Left colon (tissue), 2 donors: ENCODE measurements at places on chromosomes 1 and 21.

GRCh38 chr1:41980827-41981653 is 62.3 kb upstream of the HIVEP3 start:
- no peak for DNase-seq

DNA sequence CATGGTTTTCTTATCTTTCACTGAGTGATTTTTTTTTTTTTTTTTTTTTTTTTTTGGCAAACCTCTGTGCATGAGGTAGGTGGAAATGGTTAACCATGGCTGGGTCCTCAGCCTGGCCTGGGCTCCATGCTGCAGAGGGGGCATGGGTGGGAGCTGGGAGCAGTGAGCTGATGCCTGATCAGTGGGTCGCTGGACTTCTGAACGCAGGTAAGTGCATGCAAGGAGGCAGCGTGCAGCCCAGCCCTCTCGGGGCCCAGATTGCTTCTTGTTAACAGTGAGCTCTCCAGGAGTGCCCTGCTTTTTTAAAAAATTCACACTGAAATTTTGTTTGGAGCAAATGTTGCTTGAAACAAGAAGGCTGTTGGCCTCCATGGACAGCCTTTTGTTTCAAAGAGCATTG is 75.2 kb downstream of the UCK2 start:
- DNase-seq: no peak

DNA sequence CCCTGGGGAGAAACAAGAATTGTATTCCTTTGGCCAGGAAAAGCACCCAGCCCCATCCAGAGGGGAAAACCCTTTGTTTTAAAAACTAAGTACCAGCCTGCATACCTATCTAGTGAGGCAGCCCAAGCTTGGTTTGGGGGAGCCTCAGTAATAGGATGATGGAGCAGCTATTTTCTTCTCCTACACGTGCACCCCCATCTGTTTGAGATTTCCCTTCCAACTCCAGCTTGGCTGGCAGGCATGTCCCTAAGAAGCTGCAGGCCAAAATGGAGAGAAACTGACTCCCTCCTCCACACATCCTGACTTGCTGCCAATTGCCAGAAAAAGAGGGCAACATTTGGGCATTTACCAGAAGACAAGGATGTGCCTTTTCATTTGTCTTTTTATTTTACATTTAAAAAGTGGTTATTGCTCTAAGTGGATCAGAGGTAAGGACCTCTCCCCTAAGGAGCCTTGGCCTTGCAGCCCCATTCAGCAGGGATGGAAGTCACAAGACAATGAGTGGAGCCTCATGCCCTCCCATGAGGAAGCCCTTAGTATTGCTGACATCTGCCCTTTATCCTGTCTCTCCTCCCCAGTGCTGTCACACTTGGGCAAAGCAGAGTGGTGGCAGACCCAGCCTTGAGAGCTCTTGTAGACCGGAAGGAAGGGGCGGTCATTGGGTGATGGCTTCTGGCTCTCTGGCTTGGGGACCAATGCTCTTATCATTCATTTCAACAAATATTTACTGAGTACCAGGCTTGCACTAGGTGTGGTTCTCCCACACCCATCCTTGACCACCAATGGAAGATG is 8.6 kb downstream of the FNDC5 start:
- no peak for DNase-seq

GRCh38 chr1:160428655-160429054 is 28.3 kb downstream of the VANGL2 start:
- DNase-seq: peak; percentile 79

DNA sequence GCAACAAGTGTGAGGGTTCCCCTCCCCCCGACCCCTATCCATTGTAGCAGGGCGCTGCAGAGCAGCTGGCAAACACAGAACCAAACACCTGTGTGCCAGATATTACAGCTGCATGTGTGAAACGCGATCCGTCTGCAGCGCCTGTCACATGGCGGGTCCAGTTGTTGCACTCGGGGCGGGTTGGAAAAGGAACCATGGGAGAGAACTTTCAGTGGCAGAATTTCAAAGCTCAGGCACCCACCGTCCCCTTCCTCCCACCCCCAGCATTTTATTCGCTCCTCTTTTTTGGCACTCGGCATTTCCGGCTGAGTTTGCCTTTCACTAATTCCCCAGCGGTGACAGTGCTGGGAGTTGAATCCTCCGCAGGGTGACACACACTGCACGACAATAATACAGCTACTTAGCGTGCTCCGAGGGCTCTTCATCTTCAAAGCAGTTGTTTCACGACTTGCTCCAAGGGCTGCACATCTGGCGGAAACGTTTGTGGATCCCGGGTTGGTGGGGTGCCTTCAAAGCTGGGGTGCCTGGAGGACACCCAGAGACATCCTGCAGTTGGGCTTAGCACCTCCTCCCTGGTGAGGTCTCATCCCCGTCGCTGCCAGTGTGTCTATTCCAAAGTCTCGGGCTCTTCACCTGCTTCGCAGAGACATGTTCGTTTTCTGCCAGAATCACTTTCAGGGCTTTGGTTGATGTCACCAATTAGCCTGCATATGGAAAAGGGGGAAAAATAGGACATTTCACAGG is 180.7 kb downstream of the ZBTB18 start:
- no peak for DNase-seq

- DNase-seq: peak; percentile 25
These were observed 122.1 kb downstream of the LRIG2 start for GRCh38 chr1:113194846-113195830.

- peak; percentile 49 for DNase-seq
These were observed 1.8 kb upstream of the CKS1B start for GRCh38 chr1:154972517-154973343.

DNA sequence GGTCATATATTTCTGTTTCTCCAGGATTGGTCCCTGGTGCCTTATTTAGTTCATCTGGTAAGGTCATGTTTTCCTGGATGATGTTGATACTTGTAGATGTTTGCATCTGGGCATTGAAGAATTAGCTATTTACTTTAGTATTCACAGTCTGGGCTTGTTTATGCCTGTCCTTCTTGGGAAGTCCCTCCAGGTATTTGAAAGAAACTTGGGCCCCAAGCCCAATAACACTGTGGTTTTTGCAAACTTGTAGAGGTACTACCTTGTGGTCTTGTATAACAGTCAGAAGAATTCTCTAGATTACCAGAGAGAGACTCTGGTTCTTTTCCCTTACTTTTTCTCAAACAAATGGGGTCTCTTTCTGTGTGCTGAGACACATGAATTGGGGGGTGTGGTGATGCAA is 251.4 kb upstream of the B3GALT2 start:
- DNase-seq: no peak

DNA sequence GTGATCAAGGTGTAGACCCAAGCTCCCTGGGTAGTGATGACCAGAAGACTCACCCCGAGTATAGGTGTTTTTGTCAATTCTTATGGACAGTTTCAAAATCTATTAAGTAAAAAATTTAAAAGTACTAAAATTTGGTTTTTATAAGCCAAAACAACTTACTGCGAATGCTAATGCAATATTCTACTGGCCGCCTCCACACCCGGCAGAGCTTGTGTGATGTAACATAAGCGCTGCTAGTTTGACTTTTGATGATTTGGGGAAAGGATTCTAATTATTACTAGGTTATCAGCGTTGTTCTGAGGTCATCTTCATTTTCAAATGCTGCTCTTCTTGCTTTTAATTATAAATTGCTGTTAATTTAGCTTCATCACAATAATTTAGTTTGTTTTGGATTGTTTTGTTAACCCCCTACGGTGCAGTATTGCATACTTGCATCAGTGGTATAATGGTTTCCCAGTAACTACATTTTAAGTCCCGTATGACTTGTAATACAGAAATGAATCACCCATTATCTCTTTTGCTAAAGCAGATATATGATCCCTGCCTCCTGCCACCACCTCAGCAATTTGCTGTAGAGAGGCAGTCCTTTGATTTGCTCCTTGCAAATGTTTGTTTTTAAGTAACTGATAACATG is 178.0 kb downstream of the SDCCAG8 start:
- DNase-seq: no peak

DNA sequence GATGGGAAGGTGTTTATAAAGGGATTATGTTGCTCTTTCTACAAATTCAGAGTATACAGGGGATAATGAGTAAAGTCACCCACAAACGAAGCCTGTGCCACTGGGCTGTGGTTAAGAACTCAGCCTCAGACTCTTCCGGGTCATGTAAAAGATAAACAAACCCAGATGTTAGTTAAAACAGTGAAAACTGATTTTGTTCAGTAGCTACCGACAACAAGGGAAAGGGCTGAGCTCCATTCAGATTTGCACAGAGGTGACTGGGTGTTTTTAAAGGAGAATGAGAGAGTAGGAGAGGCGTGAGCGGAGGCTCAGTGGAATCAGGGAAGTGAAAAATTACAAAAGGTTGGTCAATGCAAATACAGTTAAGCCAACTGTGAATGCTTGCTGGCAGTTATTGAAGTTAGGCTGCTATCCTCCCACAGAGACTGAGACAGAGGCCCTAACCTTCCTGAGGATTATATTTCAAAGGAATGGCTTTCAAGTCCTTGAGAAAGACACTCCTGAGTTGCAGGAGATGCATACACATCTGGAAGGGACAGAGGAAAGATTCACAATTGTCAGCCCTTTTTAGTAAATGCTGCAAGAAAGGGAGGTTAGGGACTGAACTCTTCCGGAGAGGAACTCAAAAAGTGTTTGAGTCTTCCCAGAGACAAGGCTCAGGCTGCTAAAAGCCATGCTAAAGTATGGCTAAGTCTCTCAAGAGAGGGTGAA is 29.9 kb upstream of the SAMD13 start:
- no peak for DNase-seq

GRCh38 chr1:80988926-80989325 is 811.8 kb upstream of the ADGRL2 start:
- DNase-seq: no peak

DNA sequence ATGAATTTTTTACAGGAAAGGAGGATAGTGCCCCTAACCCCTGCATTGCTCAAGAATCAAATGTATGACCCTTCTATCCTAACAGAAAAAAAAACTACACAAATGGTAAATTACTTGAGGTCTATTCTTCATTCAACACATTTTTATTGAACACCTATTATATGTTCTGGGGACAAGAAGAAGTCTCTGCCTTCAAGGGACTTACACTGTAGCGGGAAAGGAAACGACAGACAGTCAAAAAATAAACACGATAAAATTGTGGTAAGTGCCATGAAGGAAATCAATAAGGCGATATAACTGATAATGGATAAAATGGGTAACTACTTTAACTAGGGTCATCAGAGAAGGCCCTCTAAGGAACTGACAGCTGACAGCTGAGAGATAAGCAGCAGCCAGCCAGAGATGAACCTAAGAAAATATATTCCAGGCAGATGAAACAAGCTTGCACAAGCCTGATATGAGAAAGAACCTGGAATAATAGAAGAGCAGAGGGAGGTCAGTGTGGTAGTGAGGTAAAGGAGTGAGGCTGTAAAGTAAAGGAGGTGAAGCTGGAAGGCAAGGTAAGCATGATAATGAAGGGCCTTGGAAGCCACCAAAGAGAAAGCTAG is 66.4 kb downstream of the PHTF1 start:
- DNase-seq: no peak

- DNase-seq: no peak
These were observed 41.3 kb downstream of the COL6A1 start for GRCh38 chr21:46022551-46023525.

- no peak for DNase-seq
These were observed 20.9 kb upstream of the DR1 start for GRCh38 chr1:93324486-93325464.

- DNase-seq: no peak
These were observed 48.1 kb downstream of the STUM start for GRCh38 chr1:226596531-226597165.

- no peak for DNase-seq
These were observed 113.5 kb downstream of the GDAP2 start for GRCh38 chr1:117815926-117816325.

DNA sequence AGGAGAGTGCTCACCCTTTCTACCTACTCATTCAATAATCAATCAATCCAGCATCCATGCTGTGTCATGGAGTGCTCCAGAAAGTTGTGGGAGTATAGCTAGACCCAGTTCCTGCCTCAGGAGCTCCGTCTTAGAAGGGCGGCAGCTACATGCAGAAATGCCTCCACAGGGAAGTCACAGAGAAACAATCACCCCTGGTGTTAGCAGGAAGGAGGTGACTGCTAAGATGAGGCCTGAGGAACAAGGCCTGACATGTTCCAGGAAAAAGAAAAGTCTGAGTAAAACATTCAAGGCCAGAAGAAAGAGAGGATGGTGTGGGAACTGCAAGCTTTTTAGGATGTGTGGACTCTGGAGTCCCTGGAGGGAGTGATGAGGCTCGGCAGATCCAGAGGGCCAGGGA is 142.5 kb upstream of the MAGI3 start:
- DNase-seq: no peak

- no peak for DNase-seq
These were observed 39.2 kb downstream of the MAPKAPK2 start for GRCh38 chr1:206723805-206724472.

- DNase-seq: peak; percentile 60
These were observed 1.2 kb upstream of the CAPN2 start for GRCh38 chr1:223711173-223711572.

GRCh38 chr1:37868466-37868865 is 9.1 kb upstream of the MTF1 start:
- no peak for DNase-seq

DNA sequence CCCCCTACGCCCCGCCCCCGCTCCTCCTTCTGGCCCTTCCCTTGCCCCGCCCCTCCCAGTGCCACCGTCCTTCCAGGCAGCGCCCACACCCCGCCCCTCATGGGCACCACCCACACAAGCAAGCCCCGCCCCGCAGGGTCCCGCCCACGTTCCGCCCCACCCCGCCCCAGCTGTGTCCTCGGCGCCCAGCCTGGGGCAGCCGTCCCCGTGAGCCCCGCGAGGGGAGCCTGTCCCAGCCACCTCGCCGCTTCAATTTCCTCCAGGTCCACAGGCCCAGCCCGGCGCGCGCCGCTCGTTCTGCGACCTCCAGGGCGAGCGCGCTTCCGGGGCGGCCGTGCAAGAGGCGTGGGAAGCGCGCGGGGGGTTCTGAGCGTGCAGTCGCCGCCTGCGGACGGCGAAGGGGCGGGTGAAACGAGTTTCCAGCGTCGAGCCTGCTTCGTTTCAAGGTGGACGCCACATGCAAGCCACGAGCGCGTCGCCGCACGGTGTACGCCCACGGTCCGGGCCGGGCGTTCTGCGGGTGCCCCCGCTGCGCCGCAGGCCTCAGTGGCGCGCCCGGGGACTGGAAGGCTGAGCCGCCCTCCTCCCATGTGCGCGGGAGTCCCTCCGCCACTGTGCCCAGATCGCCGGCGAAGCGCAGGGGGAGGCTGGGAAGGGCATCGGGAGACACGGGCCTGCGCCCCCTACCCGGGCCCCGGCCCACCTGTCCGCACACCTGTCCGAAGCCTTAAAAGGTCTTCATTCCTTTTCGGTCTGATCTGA is 10.8 kb upstream of the FAAP20 start:
- DNase-seq: peak; percentile 99

- peak; percentile 15 for DNase-seq
These were observed 18.1 kb upstream of the POFUT2 start for GRCh38 chr21:45305836-45306235.

DNA sequence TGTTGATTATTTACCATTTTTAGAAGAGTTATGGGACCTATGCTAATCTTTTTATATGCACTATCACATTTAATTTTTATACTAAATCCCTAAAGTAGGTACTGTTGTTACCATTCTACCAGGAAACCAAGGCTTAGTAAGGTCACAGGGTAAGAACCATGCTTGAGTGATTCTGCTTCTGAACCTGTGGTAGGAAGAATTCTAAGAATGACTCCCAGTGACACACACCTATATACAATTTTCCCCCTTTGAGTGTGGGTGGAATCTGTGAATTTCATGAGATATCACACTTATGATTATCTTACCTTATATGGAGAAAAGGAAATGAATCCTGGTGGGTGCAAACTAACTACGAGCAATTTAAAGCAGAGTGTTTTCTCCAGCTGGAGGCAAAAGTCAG is 391.0 kb downstream of the USH2A start:
- DNase-seq: no peak

GRCh38 chr1:118334506-118334905 is 149.5 kb upstream of the SPAG17 start:
- no peak for DNase-seq
